ENCODE measurements at places on chromosomes 11 and 22.
A peak's percentile ranks its signal among the peaks of the same experiment; 100 is the strongest.

GRCh38 chr11:76918941-76919386 is 58.2 kb downstream of the ACER3 start:
- no peak for DNase-seq

- DNase-seq, result no peak
These were observed 6.8 kb downstream of the CACNA1I start for GRCh38 chr22:39577366-39577765.

DNA sequence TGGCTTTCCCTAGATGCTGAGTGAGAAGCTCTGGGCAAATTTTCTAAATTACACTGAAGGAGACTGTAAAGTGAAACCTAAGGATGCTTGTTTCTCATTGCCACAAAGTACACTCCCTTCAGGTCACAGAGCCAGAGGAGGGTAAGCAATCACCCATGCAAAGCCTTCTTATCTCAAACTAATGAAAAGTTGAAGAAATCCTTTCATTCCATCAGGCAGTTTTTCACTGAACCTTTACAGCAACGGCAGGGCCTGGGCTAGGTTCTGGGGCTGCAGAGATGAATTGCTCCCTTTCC is 106.2 kb downstream of the RASSF10 start:
- DNase-seq, result no peak

DNA sequence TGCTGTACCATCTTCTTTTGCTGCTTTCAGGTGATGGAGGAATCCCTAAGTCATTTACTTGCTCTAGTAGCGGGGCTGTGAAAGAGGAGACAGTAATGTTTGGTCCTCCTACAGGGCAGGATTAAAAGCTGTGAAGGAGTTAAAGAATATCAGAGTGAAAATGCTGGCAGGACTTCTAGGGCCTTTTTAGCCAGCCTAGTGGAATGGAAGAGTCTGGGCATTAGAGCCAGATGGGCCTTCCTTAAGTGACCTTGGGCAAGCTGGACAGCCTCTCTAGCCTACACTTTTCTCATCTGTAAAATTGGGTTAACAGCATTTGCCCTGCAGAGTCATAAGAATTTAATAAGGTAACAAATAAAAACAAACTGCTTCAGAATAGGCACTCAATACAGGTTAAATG is 114.7 kb downstream of the RBFOX2 start:
- no peak for DNase-seq

GRCh38 chr11:85813721-85814120 is 2.8 kb upstream of the SYTL2 start:
- no peak for DNase-seq

- DNase-seq, result no peak
These were observed 77.5 kb downstream of the THAP12 start for GRCh38 chr11:76303399-76303798.

DNA sequence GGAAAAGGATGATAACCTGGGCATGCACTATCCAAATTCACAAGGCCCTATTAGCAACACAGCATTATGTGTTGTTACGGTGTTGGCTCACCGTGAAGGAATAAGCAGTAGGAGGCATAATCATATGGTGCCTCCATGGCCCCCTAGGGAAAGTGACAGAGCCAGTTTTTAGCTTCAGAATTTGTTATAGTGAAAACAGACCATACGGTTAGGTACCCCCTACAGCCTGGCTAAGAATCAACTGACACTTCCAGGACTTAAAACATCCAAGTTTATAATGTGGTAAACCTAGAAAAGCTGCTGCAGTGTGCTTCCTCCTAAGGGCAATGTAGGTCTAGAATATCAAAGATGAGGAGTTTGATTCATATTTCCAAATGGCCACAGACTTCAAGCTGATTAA is 30.4 kb downstream of the KIF18A start:
- no peak for DNase-seq

DNA sequence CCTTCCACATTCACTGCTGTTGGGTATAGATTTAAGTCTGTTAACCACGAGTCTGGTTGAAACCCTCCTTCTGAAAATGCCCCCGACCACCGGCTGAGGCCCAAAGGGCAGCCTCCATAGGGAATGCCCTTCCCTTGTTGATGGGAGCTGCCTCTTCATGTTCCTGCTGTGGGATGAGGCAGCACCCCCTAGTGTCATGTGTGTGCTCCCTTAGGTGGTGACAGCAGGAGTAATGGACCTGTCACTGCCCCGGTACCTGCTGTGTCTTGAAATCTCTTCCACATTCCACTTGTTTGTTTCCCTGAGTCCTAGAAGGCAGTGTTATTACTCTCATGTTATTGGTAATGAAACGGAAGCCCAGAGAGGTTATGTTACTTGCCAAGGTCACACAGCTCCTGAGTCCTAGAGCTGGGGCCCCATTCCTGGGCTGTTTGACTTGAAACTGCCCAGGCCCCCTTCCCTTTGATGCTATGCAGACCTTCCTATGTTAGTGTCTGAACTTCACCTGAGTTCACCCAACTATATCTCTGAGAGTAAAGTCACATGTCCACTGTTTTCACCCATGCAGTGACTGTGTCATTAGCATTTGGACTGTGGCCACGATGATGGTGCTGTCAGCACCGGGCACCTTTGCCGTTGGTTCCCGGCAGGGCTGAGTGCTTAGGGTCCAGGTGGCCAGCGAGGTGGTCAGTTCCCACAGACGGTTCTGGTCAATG is 234.3 kb downstream of the TBC1D22A start:
- DNase-seq, result no peak

- peak; percentile 25 for DNase-seq
These were observed 16.3 kb downstream of the OR2AG2 start for GRCh38 chr11:6755303-6755952.

GRCh38 chr22:25853501-25854284 is 111.7 kb downstream of the MYO18B start:
- no peak for DNase-seq

DNA sequence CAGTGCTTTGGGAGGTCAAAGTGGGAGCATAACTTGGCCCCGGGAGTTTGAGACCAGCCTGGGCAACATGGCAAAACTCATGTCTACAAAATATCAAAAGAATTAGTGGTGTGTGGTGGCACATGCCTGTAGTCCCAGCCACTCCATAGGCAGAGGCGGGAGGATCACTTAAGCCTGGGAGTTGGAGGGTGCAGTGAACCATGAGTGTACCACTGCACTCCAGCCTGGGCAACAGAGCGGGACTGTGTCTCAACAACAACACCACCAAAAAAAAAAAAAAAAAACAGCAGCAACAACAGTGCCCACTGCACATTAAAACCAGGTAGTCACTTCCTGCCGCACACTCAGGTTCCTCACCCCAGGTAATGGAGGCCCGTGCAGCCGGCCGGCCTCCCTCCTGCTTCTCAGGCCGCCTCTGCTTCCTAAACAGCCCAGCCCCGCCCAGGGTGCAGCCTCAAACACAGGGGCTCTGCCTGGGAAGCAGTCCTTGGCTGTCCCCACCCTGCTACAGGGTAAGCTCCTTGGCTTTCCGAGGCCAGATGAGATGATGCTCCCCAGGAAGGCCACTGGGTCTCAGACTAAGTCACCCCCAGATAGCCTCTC is 318.3 kb downstream of the SHANK2 start:
- DNase-seq, result no peak

DNA sequence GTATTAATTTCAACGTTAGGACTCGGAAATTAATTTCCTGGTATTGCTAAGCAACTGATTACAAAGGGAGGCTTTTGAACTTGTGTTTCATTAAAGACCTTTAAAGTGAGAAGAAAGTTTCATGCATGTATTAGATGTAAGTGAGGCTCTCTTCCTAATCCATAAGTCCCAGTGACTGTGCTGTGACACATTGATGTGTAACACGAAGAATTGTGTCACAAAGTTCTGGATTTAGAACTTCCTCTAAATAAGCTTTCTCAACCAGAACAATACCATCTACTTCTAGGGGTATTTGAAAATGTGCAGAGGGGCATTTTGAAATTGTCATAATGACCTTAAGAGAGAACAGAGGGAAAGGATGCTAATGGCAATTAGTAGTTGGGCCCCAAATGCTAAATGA is 14.4 kb downstream of the DCUN1D5 start:
- DNase-seq, result no peak

- DNase-seq, result no peak
These were observed 1136.2 kb downstream of the LRRC4C start for GRCh38 chr11:40323241-40323640.

GRCh38 chr11:43914466-43914865 is 28.0 kb upstream of the C11orf96 start:
- no peak for DNase-seq

DNA sequence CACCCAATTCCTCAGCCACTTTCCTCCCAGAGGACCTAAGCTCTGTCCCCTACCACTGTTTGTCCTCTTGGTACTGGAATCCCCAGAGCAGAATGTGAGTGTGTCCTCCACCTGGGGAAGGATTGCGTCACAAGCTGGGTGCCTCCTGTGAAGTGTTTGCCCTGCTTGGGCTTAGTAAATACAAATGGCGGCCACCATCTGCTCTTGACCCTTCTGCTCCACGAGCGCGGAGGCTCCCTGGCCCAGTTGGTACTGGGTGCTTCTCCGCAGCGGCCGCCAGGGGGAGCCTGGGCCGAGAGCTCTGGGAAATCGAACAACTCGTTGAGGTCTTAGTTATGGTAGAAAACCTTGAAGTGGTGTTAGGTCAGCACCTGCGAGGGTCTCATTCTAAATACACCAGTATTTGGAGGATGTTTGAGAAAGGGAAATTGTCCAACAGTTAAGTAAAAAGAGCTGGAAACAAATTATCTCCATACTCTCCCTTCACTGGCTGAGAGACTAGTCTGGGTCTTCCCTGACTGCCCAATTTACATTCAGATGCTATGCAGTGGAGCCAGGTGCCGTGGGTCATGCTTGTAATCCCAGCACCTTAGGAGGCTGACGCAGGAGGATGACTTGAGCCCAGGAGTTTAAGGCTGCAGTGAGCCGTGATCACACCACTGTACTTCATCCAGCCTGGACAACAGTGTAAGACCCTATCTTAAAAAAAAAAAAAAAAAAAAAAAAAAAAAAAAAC is 74.6 kb upstream of the TEAD1 start:
- DNase-seq, result peak; percentile 55

DNA sequence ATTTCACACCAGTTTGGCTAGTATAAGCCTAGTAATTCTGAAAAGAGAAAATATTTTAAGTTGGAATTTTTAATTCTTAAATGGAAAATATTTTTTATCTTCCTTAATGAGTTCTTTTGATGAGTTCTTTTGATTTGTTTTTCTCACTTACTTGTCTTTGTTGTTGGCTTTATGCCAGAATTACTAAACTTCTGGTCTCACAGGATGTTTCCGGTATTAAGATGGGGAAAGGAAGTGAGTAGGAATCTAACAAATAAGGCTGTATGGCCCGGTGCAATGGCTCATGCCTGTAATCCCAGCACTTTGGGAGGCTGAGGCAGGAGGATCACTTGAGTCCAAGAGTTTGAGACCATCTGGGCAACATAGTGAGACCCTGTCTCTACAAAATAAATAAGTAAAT is 106.4 kb downstream of the ARHGAP42 start:
- no peak for DNase-seq

DNA sequence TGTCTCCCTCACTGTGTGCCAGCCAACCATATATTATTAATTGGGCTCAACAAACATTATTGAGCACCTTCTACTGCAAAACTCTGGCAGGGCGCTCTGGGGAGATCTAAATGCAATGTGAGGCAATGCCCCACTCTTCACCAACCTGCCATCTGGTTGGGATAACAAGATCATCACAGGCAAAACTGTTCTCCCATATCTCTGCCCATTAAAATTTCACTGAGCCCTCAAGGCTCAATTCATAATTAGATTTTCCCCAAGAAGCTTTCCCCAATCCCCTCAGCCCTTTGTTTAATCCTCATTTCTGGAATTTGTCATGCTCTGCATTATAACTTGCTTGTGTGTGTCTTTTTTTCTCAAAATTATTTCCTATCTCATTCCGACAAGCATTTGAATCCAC is 106.6 kb downstream of the ARL14EP start:
- no peak for DNase-seq

DNA sequence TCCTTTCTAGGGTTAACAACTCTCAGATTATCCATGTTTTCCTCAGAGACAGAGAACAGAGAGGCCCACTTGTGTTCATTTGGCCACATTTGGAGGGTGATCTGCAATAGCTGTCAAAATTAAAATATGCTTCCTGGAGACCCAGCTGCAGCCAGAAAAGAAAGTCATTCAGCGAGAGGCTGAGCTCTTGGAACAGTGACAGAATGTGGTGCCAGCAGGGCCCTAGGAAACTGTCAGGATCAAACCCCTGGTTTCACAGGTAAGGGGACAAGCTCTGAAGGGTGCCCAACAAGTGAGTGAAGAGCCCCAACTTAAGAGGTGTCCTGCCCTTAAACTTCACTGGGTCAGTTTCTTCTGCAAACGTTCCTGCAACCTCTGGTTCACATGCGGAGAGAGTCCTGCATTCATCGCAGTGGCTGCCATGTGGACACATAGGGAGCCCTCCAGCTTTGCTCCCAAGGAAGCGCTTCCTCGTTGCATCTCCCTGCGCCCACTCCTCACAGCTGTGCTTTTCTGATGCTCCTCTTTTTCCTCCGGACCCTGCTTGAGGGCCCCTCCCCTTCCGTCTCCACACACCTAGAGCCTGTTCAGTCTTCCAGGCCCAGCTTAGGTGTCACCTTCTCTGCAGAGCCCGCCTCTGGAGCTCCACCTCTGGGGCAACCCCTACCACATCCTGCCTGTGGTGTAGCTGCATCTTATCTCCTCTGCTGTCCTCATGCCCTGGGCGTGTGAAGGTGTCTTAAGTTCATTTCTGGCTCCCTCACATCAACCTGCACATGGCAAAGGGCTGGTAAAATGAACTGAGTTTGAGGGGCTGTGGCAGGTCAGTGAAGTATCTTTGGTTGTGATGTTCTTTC is 3.9 kb downstream of the UCP3 start:
- DNase-seq, result peak; percentile 77

- DNase-seq, result no peak
These were observed 362.4 kb downstream of the JRKL start for GRCh38 chr11:96752221-96752620.

- DNase-seq, result no peak
These were observed 2.2 kb downstream of the OR56B1 start for GRCh38 chr11:5738431-5738830.

GRCh38 chr11:75814363-75814676 is 690 bp upstream of the UVRAG start:
- DNase-seq, result no peak

DNA sequence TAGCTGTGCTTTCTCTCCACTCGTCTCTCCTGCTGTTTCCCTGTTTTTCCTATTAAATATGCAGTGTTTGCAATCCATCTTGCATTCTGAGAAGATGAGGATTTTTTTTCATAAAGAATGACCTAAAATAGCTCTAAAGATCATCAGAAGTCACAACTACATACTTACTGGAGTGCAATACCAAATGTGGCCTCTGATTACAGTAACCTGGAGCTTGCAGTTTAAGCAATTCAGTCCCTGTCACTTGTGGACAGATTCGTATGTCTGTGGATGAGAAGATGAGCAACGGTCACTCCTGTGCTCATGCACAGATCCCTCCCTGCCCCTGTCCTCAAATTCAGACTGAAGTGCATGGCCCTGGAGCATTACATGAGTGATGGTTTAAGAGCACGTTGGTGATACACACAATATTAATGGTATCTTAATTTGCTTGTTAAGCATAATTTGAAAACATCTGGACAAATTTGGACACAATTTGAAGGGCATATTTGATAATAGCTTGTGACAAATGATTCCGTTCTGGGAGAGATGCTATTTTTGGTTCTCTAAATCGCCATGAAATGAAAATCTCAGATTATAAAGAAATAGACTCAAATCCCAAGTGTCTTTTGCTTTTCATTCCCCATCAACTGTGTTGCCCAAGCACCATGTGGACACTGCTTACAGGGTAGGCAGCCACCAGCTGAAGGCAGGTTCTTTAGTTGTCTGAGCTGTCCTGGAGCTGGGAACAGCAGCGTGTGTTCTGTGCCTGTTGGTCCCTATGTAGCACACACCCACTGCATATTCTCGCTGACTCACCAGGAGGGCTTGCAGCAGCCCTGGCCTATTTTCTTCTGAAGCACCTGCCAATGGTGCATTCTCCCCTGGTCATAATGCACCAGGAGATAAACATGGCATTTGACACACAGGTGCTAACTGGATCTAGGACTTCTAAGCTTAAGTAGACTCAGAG is 32.6 kb upstream of the PRAME start:
- DNase-seq, result no peak

Measured in activated naive CD8-positive, alpha-beta T cell treated with anti-CD3 and anti-CD28 coated beads, Interleukin-2, amount 50 U/mL, for 24 hours (primary cell).